Endothelial cell (in vitro differentiated cells): ENCODE measurements at places on chromosomes 2 and 18. TPM values are rescaled to one million over a fixed set of nuclear protein-coding genes. Genes with fewer than 3 reads are reported as not detected.

LIMS4 gene
- total RNA-seq = 10.1 TPM

PLB1 gene
- total RNA-seq = 3.2 TPM

DSEL gene
- 8.1 TPM for total RNA-seq

DLGAP1 gene
- total RNA-seq = 1.8 TPM

CNTNAP5 gene
- 5.0 TPM for total RNA-seq

CFC1B gene
- total RNA-seq = not detected

ECEL1 gene
- not detected for total RNA-seq

- DNase-seq = no peak
These were observed 57.0 kb downstream of the ZNF407 start for GRCh38 chr18:74654638-74655037.

DNA sequence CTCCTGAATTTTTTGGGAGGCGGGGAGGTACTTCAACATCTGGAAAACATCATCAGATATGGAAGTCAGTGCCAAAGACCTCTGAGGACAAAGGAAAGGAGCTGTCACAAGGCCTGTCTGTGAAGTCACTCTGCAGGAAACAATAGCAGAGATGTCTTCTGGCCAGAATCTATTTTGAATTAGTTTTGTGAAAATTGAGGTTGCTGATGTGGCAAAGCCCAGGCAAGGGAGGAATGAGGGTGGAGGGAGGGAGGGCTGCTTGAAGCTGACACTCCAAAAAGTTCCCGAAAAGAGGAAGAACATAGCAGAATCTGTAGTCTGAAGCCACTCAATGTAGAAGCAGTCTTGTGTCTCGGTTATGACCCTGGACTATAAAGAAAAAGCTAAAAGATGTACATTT, 151.1 kb upstream of the LHCGR start:
- DNase-seq = no peak

GRCh38 chr2:203623096-203623495, 83.3 kb upstream of the CD28 start:
- no peak for DNase-seq

DNA sequence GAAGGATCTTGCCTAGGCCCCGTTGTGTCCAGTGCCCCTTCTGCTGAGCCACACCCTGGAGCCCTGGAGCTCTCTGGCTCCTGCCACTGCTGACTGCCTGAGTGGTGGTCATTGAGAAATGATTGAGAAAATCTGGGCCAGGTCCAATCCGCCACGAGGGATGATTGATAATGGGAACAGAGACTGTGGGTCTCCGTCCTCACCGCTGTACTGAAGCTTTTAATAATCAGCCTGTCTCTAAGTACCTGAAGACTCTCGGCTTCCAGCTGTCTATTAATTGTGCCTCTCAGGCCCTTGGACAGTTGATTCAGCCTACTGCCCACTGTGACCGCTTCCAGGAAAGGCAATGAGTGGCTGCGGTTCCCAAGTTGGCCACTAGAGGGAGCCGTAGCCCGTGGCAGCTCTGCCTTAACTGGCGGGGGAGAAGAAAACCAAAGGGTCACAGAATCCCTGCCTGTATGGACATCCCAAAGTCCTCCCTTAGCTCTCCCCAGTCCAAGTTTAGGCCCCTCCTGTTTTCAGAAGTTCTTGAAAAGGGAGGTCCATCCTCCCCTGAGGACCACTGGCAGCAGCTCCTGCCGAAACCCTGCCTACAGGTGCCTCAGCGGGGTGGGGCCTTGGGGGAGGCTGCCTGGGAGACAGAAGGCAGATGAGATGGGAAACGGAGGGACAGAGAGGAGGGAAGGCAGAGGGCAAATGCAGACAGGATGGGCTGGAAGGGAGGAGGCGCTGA, 213.6 kb downstream of the TNS1 start:
- peak; percentile 96 for DNase-seq

- no peak for DNase-seq
These were observed 160.5 kb downstream of the GALNT13 start for GRCh38 chr2:154032220-154032619.

DNA sequence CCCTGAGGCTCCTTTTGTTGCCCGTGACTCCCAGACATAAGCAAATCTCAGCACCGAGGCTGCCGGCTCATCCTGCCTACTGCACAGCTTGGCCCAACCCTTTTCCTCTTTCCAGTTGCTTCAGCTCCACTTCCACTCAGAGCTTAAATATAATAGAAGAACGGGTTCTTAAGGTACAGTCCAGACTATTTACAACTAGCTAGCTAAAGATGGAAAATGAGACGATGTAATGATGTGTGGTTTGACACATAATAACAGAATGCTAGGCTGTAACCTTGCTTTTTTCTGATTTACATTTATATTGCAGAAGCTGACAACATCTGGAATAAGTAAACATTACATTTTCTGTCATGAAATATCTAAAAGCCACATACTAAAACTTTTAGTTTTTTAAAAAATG, 26.9 kb upstream of the ATP9B start:
- DNase-seq = no peak

GRCh38 chr2:178819147-178819875, 12.1 kb upstream of the TTN start:
- DNase-seq = no peak

GRCh38 chr2:101515477-101515876, 40.6 kb upstream of the RFX8 start:
- DNase-seq = no peak

GRCh38 chr2:34368304-34368703, 769.2 kb upstream of the FAM98A start:
- no peak for DNase-seq

GRCh38 chr2:6297238-6297637, 568.5 kb downstream of the CMPK2 start:
- DNase-seq = no peak

GRCh38 chr18:48576457-48576771, 37.6 kb downstream of the CTIF start:
- DNase-seq = no peak

DNA sequence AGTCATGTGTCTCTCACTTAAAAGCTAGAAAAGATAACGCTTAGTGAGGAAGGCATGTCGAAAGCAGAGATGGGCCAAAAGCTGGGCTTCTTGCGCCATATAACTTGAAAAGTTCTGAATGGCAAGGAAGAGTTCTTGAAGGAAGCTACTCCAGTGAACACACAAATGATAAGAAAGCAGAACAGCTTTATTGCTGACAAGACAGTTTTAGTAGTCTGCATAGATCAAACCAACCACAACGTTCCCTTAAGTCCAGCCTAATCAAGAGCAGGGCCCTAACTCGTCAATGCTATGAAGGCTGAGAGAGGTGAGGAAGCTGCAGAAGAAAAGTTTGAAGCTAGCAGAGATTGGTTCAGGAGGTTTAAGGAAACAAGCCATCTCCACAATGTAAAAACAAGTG, 55.7 kb downstream of the GALNT1 start:
- DNase-seq = no peak

DNA sequence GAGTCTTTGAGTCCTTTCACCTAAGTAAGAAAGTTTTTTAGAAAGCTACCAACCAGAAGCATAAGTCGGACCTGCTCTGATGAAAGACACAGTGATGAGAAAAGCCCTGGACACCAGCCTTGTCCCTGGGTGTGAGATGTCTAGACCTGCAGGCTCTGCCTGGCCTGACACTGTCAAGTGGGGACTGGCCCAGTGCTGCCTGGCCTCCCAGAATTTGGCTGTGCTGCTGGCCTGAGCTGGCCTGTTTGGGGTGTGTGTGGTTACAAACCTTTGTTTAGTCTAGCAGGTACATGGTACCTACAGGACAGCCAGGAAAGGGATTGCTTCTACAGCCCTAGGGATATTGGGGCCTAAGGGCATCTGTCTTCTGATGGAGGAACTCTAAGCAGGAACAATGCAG, 48.3 kb downstream of the ASB1 start:
- DNase-seq = no peak

DNA sequence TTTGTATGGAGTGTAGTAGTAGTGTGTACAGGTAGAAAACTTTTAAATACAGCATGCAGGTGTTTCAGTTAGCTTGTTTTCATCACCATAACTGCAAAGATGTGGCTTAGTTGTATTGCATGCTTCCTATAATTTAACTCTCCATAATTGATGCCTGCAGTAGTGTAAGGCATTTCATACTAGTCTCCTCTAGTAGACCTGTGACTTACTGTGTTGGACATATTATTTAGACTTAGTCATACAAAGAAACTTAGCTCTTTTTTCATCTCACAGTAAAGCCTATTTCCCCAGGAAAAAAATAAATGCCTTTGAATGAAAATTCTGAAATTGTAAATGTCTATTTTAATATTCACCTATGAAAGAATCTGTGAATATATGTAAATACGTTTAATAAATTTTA, 52.8 kb upstream of the TWSG1 start:
- DNase-seq = no peak

- no peak for DNase-seq
These were observed 635.4 kb downstream of the EPHA4 start for GRCh38 chr2:220936641-220937197.

GRCh38 chr18:70044632-70045031, 97.0 kb upstream of the CD226 start:
- DNase-seq = no peak
